ENCODE measurements at places on chromosomes 5 and 9.

- no peak for DNase-seq
These were observed 377.1 kb downstream of the EFNA5 start for GRCh38 chr5:107293541-107294210.

DNA sequence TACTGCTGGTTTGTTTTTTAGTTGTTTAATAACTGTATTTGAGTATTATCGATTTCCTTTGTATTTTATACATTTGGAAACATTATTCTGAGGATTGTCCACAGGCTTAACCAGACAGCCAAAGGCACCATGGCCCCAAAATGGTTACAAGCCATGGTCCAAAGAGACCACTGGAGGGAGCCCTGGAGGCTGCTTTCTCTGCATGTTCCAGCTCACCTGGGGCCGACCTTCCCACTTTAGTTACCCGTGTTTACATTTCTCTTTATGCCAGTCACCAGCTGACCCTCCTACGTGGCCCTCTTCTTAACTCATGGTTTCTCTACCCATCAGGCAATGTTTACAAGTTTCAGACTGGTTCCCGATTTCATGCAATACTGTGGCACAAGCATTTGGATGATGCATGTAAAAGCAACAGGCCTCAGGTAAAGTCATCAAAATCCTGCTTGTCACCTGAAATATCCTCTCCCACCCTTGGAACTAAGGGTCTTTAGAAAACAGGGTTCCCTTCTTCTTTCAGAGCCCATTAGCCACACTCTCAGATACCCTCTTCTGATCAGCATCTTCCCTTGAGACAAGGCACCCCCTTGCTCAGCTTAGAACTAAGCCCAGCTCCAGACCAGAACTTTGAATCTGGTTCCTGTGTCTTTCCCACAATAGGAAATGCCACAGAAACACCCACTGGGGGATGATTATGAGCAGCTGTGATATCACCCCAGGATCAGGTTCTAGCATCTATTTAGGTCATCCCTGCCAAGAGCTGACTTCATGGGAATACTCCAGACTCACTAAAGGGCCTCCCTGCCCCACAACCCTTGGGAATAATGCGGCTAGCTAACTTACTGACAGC lies 49.9 kb upstream of the GARNL3 start:
- DNase-seq: no peak

- DNase-seq: no peak
These were observed 96.7 kb upstream of the CHD1 start for GRCh38 chr5:99025298-99026045.

DNA sequence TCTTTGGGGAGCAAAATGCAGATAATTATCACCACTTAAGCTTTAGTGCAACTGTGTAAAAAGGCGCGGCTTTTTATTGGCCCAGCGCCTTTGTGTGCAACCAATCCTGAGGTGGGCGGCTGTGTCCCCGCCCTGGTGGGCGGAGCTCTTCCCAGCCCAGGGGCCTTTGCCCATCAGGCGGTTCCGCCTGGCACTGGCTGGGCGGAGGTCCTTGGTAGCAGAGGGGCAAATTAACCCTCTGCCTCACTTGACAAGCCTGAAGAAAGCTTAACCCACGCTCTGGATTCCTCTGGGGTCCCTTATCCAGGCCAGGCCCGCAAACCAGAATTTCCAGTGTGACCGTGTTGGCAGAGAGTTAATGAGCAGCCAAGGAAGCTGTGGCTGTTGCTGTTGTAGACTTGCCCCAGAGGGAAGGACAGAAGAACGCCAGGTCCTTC lies 12.8 kb upstream of the NIPAL4 start:
- no peak for DNase-seq

DNA sequence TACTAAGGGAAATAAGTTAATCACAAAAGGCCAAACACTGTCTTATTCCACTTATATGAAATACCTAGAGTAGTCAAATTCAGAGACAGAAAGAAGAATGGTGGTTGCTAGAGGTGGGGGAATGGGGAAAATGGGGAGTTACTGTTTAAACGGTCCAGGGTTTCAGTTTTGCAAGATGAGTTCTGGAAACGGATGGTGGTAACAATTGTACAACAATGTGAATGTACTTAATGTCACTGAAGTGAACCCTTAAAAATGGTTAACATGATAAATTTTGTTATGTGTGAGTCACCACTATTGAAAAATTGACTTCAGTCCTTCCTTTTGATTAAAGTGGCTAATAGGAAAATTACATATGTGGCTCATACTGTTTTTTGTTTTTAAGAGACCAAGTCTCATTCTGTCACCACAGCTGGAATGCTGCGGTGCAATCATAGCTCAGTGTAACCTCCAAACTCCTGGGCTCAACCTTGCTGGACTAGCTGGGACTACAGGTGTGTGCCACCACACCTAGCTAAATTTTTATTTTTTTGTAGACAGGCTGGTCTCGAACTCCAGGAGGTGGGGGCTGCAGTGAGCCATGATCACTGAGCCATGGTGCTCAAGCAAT lies 8.7 kb downstream of the UBQLN1 start:
- no peak for DNase-seq

- DNase-seq: peak; percentile 52
These were observed 1.4 kb upstream of the KDM3B start for GRCh38 chr5:138351056-138351455.

- no peak for DNase-seq
These were observed 39.0 kb upstream of the DEPDC1B start for GRCh38 chr5:60738933-60739332.

DNA sequence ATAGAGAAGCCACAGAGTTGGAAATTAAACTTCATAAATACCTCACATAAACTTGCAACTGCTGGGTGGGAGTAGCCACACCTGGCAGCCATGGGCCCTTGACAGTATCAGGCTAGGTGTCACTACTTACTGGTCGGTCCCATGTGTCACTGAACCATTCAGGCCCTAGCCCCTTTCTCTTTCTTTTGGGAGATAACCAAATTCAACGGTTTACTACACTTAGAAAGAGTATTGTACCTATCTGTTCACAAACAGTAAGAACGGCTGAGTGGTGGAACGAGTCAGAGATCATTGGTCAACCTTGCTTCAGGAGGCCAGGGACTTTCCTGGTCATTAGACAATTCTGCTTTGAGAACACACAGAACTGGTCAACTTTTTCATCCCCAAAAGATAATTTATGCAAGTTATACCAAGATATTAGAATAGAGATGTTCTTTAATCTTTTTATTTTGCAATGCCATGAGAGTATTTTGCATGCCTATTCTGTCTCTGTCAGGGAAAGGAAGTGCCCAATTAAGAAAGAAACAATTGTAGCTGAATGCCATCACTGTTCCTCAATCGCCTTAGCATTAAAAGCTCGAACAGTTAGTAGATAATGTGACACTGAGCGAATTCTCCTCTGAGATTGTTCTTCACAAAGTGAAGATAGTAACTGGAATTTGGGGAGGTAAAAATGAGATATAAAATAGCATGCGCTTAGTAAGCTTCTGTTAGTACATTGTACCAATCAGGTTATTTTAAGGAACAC lies 50.9 kb downstream of the GOLPH3 start:
- DNase-seq: no peak

GRCh38 chr9:106310782-106311181 lies 552.2 kb upstream of the ZNF462 start:
- DNase-seq: no peak

DNA sequence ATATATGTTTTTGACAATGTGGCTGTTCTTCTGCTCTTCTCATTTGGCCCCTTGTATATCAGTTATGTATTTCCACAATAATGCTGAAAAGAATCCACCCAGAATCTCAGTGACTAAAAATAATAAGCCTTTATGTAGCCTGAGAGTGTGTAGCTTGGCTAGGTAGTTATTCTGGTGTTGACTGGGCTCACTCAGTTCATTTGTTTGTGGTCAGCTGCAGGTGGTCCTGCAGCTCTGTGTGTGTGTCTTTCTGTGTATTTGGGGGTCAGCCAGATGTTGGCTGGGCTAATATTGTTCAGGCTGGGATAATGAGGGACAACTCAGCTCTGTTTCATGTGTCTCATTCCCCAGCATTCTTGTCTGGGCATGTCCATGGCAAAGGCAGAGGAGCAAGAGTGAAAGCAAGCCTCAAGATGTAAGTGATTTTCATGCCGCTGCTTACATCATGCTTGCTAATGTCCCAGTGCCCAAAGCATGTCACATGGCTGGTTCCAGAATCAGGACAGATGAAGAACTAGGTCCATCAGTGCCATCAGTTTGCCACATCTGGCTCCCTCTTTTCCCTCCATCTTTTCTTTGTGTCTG lies 162.8 kb downstream of the KCTD16 start:
- no peak for DNase-seq

- no peak for DNase-seq
These were observed 20.7 kb downstream of the COL23A1 start for GRCh38 chr5:178569485-178569884.

DNA sequence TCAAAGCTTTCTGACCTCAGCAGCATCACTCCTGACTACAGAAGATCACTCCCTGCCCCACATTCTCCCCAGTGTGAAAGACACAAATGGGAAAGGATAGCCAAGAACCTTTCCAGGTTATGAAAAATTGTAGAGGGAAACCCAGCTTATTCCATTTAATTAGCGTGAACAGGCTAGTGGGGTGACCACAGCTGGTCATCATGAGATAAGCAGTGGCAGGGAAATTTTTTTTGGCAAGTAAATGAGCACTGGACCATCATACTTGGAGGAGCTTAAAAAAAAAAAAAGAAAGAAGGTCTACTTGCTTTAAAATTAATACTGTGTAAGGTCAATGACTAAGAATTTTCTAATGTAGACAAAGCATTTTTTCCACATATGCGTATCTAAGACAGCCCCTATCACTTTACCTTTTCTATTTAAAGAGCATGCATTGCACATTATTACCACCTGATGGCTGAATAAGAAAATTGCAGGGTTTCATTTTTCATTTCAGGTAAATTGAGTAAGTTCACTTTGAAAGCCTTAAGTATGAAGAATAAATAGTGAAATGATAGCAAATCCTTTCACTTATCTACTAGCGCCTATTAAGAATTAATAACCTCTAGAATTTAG lies 123.6 kb downstream of the ELAVL2 start:
- DNase-seq: no peak

- DNase-seq: no peak
These were observed 158.3 kb upstream of the TSLP start for GRCh38 chr5:110913221-110913620.

GRCh38 chr9:84323858-84324257 lies 16.7 kb downstream of the SLC28A3 start:
- no peak for DNase-seq
